RKO (cell line): ENCODE measurements at places on chromosomes 13 and 19.

DNA sequence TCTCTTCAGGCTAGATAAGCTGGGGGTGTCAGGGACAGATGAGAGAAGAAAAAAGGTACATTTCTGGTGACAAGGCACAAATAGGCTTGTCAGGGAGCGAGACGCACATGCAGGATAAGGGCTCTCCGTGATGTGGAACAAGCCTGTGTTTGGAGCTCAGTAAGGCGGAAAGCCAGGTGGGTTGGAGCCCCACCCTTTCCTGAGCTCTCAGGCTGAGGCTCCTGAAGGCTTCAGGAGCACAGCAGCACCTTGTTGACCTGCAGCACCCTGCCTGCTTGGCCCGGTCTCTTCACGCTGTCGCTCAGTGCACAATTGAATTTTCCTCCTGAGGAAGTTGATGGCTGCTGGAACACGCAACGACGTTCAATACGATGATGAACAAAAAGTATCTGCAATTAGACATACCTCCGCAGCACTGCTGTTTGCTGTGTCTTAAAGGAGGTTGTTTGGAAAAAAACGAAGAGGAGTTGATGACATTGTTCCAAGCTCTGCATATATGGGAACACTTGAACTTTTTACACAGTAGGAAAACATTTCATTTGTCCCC, 29.3 kb downstream of the SERP2 start:
- DNase-seq = no peak

DNA sequence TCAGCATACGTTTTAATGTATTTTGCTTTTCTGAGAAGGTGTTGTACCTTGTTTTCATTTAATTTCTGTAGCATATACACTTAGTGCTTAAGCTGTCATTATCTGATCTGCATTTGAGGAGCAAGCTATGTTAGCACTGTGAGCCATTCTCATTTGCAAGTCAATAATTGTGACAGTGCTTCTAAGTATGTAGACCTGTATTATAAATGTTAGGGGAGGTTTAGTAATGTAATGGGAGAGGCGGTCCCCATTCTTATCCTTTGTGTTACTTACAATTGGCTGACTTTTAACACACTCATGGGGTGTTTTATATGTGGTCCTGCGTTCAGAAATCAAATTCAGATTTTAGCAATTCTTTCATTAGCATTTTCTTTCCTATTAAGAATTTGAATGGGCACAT, 90.2 kb downstream of the GPC6 start:
- no peak for DNase-seq

- no peak for DNase-seq
Observed at GRCh38 chr13:22839603-22840530, 340.9 kb upstream of the SGCG start.

- no peak for DNase-seq
Observed at GRCh38 chr13:51825165-51825592, 19.8 kb downstream of the TMEM272 start.

DNA sequence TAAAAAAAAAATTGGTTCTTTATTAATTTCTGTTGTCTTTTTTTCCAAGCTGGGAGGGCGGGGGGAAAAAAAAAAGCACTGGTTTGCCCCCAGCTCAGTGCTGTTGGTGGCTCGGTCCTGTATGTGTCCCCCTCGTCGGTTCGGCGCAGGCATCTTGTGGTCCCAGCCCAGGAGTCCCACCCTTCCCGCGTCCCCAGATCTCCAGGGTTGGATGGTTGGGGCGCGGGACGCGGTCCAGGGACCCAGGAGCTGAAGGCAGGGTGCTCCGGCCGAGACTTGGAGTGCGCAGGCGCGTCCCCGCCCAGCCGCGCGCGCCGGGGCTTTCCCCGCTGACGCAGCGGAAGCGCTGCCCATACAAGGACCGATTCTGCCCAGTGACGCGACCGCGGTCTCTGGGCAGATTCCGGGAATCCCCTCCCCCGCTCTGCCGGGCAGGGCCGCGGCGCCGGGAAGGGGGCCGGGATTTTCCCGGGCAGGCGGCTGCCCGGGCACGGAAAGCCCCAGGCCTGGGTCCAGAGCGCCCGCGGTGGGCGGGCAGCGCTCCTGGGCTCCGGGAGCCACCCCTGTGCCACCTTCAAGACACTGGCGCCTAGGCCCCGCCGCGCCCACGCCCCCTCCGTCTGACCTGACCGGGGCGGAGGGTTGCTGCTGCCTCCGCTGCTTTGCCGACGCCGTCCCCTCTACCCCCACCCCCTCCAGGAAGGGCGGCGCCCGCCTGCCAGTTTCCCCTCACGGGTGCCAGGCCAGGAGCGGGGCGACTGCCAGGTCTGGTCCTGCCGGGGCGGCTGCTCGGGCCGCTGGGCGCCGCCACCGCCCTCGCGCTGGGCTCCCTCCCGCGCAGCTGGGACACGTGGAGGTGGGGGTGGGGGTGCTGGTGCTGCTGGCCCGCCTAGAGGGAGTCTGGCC, 2.3 kb downstream of the JUNB start:
- peak; percentile 94 for DNase-seq

- DNase-seq = peak; percentile 71
Observed at GRCh38 chr19:10000171-10000826, 10.0 kb downstream of the COL5A3 start.

DNA sequence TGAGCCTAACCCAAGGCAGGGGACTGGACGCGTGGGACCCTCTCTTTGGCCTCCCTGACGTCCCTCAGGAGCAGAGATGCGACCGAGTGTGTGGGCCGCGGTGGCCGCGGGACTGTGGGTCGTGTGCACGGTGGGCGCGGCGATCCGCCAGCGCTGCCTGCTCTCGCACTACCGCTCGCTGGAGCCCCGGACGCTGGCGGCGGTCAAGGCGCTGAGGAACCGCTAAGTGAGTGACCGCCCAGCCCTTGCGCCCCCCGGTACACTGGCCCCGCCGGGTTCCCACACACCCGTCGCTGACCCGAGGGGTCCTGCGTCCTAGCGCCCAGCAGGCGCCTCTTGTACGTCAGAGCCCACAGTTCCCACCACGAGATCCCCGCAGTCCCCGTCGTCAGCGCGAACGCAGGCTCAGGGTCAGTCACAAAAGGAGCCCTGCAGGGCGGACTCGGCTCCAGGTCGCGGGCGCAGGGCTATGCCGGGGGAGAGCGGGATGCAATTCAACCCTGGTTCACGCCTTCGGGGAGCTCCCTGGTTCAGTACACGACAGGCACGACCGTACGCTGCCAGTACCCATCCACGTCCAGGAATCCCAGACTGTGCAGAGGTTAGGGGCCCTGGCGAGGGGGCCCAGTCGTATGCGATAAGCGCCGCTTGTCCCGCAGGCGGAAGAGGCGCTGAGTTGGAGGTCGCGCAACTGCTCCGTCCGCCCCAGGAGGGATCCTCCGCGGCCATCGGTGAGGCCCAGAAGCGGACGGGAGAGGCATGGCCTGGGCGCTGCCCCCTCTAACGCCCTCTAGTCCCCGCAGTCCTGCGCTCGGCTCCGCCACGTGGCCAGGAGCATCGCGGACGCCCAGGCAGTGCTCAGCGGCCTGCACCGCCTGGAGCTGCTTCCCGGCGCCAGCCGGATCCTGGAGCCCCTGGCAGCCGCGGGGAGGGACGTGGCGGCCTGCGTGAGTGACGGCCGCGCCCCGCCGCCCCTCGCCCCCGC, 3.6 kb upstream of the IFNL2 start:
- DNase-seq = no peak

DNA sequence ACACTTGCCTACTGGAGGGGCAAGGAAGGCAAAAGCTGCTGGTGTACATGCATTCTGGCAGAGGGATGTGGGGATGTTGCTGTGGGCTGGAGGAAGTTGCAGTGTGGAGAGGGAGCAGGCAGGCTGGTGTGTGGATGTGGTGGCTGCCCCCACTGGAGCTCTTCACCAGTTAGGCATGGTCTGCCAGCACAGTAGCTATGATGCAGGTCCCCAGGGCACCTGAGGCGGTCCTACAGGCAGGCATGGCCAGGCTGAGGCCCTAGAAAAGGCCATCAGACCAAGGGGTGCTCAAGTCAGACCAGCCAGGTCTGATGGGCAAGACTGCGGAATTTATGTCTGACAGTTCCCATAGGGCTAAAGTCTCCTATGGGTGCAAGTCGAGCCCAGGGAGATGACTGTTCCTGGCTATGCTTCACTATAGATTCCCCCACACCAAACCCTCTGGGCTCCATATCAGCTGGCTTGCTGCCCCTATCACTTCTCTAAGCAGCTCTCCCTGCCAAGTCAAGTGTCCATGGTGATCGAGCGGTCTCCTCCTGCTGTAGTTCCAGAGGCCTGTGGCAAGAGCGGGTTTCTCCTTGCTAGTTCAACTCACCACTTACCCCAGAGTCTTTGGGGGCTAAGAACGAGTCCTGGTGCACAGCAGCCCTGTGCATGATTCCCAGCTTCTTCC, 473.1 kb downstream of the TDRD3 start:
- DNase-seq = no peak

DNA sequence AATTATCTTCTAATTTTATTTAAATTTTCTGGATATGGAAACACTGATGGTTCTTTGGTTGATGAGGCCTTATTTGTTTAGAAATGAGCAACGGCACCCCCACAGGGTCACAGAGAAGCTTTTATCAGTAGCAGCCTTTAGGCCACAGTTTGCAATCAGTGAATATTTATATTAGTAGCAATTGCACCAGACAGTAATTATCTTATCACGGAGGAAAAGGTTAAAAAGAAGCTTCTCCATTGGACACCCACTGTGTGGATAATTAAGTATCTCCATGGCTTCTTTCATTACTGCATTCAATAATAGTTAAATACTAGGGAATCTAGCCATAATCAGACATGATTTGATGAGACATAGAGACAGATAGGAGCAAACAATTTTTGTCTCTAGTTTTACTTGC, 2099.2 kb upstream of the PCDH20 start:
- DNase-seq = no peak
